Activated CD8-positive, alpha-beta memory T cell treated with anti-CD3 and anti-CD28 coated beads for 4 hours (primary cell): ENCODE measurements at places on chromosomes 11 and 22.
A peak's percentile ranks its signal among the peaks of the same experiment; 100 is the strongest.

- no peak for DNase-seq
Measured at GRCh38 chr22:46172522-46173110, 22.3 kb downstream of the PPARA start.

DNA sequence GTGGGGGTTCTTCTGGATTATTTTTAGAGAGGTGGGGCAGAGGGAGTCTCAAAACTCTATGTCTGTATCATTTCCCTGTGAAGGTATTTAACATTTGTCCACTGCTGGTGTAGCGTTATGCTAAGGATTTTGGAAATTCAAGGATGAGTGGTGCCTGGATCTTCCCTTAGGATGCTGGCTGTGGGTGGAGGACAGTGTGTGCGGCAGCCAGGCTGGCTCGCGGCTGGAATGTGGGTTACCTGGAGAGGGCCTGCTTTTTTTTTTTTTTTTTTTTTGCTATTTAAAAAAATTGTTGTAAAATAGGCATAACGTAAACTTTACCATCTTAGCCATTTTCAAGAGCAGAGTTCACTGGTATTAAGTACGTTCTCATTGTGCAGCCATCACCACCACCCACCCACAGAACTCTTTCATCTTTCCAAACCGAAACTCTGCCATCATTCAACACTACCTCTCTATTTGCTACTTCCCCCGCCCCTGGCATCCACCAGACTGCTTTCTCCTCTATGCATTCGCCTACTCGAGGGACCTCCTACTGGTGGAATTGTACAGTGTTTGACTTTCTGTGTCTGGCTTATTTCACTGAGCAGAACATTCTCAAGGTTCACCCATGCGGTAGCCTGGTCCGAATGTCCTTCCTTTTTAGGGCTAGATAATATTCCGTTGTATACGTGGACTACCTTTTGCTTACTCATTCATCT, 67.1 kb downstream of the PARVB start:
- DNase-seq: peak; percentile 4

DNA sequence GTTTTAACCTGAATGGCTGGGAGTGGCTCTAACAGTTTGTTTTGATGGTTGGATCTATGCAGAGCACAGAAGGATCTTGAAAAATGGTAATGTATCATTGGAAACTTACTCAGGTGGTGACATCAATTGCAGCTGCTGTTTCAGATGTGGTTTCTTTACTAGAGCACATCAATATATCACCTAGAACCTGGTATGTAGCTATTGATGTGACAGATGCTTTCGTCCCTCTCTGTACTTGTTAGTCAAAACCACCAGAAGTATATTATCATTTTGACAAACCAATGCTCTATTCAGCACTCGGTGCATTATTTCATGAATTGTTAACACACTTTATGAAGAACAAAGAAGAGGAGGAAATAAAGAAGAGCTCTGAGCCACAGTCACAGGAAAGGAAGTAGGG, 26.6 kb upstream of the SCN3B start:
- DNase-seq: no peak

GRCh38 chr22:24437741-24438328, 10.4 kb downstream of the ADORA2A start:
- DNase-seq: no peak

DNA sequence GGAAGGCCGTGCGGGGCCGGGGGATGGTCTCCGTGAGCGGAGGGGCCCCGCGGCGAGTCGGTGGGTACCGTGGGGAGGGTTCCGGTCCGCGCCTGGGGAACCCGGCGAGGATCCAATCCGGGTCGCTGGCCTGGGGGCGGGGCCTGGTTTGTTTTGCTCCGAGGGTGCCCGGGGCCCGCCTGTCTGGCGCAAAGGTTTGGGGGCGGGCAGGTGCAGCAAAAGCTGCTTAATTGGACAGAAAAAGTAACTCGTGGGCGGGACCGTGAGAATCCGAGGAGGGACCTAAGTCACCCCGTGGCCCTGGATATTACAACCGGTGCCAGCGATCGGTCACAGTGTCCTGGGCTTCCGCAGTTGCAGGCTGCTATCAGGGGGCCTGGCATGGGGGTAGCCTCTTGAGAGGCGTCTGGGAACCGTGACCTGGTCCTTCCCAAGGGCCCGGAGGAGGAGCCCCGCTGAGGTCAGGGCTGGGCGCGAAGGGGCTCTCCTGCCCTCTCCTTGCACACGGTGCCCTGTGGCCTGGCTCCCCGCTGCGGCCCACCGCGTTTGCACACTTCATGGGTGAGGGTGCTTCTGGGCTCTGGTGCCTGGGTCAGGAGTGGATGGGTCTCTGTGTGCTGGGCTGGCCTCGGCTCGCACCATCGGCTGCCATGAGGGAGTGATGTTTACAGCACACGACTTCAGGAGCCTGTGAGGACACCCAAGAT, 1.4 kb downstream of the PNPLA2 start:
- DNase-seq: peak; percentile 85

- DNase-seq: no peak
Measured at GRCh38 chr11:134404575-134405341, 7.3 kb downstream of the B3GAT1 start.

GRCh38 chr22:26463101-26463661, 20.4 kb downstream of the HPS4 start:
- no peak for DNase-seq

DNA sequence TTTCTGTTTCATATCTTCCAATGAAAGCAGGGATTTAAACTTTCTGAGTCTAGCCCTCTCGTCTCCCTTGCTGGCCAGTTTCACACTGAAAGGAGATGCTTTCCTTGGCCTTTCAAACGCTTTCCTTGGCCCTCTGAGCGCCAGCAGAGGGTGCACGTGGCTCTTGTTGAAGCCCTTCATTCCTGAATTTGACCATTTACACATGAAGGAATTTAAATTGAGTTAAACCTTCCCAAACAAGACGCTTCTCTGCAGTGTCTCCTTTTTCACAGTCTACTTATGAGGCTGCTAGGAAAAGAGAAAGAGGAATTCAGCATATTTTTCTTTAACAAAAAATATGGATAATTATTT, 21.6 kb downstream of the NNMT start:
- no peak for DNase-seq

GRCh38 chr11:66221726-66222236, 46.7 kb upstream of the RAB1B start:
- no peak for DNase-seq

- no peak for DNase-seq
Measured at GRCh38 chr11:93348930-93349329, 18.4 kb downstream of the DEUP1 start.

- peak; percentile 24 for DNase-seq
Measured at GRCh38 chr22:32204856-32205722, at the start of gene RFPL2. Gene RFPL2 (minus strand): TSS chr22:32205073. CDS start chr22:32202451, 2,622 bp downstream.

DNA sequence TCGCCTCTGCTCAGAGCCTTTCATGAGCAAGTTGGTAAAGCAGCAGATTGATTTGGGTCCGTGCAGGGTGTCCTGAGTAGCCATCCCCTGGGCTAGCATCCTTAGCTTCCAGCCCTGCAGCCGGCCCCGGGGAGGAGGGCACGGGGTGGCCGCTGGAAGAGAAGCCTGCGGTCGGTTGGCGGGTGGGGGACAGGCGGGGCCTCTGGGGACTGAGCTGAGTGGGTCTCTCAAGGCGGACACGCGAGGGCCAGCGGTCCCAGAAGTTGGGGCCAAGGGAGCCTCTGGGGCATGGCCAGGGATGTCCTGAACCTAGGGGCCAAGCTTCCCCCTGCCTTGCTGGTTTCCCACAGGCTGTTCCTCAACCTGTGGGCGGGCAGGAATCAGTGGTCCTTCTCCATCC, 143.0 kb downstream of the TBC1D22A start:
- DNase-seq: no peak

DNA sequence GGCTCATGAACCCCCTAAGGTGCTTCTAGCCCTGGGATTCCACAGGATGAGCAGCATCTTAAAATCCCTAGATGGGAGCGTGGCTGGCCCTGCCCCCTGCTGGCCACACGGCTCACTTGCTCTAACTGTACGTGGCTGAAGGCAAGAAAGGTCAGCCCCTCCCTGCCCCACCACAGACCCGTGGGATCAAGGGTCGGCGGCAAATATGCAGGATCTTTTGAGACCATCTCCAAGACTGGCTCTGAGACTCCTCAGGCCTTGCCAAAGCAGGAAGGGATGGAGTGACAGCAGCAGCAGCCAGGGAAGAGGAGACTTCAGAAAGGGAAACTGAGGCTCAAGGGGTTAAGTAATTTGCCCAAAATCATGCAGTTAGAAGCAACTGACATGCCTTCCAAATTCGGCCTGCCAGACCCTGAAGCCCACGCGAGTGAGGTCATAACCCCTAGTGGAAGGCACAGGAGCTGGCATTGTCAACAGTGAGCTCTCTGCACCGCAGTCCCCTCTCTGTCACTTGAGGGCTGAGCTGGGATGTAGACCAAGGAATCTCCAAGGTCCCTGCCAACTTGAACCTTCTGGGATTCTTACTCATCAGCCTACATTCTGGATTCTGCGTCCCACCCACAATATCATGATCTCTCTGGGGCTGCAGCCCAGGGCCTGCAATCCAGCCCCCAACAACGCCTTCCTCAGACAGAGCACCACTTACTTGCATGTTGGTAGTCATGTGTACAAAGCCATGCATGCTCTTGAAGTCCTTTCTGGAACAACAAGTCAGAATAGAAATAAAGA, 31.4 kb downstream of the CREB3L1 start:
- DNase-seq: peak; percentile 37

DNA sequence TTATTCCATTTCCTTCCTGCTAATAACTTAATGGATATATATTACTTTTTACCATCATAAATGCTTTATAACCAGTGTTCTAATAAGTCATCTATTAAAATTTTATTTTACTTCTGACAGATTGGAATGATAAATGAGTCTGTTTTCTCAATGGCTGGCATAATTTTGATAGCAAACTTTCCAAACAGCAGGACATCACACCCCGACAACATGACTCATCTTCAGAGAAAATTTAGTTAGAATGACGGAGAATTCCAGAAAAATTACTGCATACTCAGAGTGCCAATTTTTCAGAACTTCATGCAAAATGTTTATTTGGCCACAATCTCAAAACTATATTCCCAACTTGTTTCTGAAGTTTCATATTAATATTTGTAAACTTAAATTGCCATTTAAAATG, 174.4 kb downstream of the SWAP70 start:
- DNase-seq: no peak

DNA sequence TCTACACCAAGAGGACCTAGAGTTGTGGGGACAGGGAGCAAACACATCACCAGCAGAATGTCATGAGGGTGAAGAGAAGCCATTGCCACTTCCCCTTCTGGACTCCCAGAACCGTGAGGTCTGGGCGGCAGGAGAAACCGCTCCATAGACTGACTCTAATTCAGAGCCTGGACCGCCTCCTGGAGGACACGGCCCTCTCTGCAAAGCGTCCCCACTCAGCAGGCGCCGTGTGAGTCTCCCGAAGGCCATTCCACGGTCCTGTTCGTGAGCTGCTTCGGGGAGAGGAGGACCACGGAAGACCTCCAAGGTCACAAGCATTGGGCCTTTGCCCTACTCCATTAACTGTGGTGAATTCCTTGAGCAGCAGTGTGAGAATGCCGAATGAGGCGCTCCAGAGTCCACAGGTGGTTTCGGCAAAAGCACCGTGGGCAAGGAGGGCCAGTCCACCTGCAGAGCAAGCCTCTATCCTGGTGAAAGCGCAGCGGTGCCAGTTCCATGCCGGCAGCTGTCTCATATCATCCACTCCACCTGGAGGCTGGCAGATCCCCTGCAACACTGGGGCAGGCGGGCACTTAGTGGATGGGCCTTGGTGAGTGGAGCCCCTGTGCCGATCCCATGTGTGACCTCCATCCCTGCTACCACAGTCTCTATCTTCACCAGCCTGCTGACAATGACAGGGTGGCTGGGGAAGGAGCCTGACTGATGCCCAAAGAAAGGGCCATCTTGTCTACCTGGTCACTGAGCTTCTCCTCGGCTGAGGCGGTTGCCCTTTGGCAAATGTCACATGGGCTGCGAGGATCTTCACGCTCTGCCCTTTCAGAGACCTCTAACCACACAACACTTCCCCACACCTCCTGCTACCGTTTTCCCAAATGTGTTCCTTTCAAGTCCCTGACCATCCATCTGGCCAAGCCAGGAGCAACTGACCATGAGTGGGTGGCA, 7.5 kb downstream of the C11orf21 start:
- no peak for DNase-seq

DNA sequence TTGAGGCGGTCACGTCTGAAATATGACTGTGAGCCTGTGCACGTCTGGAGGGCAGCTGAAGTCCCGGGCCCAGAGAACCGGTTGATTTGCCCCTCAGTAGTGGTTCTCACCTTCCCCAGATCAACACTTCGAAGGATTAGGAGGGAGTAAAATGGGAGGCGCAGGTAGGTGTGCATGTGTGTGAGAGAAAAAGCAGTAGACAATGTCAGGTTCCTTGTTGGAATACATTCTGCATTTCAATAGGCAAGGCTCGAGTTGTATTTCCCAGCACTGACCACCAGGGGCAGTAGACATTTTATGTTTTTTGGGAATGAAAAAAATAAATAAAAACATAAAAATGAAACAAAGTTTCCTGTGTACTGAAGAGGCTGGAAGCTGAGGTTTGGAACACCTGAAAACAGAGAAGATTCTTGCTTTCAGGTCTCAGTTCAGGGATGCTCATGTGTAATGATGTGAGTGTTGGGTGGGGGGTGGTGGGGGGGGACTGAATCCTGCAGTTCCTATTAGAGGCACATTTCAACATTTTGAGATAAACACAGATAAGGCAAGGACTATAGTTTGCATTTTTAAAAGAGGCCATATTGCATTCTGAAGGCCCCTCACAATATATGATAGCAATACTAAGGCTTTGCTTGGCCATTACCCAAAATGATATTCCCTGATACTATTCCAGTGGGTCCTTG, 333.9 kb downstream of the CADM1 start:
- no peak for DNase-seq

DNA sequence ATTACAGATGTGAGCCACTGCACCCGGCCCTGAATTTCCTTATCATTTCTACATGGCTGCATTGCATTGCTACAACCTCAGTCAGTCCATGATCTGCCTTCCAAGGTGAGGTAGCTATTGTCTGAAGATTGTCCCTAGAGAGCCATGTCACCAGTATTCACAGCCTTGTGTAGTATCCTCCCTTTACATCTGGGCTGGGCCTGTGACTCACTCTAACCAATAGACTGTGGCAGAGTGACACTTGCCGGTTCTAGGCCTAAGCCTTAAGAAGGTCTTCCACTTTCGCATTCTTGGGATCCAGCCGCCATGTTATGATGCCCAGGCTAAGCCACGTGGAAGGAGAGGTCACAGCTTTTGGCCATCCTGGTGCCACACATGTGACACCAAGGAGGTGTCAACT, 10.1 kb upstream of the PLEKHB1 start:
- DNase-seq: no peak

GRCh38 chr11:86511086-86511551, 136.4 kb downstream of the CCDC81 start:
- no peak for DNase-seq

GRCh38 chr11:292211-293121, 3.5 kb downstream of the PGGHG start:
- no peak for DNase-seq
